Muscle of back (tissue), 13 donors: ENCODE measurements at places on chromosomes 12 and 14. TPM values are rescaled to one million over a fixed set of nuclear protein-coding genes. Genes with fewer than 3 reads are reported as not detected.

GRCh38 chr14:55241673-55242072 lies 29.5 kb upstream of the FBXO34 start:
- no peak for DNase-seq

GRCh38 chr14:55850825-55851241 lies 267.4 kb upstream of the PELI2 start:
- DNase-seq, result no peak

DNA sequence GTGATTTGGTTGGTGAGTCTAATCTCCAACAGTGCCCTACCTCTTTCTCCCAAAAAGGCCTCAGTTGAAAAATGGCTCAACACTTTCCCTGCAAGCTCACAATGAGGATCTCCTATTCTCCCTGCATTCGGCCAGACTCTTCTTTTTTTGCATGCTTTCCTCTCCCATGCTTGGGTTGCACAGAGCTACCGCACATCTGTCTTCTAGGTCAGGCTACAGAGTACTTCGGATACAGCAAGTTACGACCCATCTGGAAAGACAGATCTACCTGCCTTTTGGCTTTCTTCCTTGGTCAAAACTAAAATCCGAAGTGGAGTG lies 305 bp upstream of the SLC16A7 start:
- no peak for DNase-seq

DNA sequence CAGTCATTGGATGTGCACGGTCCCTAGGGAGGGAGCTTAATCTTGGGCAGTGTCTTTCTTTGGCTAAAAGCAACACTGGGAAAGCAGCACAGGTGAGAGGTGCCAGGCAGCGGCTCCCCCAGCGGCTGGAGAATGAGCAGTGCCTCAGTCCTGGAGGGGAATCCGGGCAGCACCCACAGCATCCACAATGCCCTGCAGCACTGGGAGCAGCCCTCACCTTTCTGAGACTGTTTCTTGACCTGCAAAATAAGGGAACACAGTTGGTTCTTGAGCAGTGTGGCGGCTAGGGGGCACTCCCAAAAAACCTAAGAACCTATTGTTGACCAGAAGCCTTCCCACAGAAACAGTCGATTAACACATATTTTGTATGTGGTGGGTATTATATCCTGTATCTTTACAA lies 75.8 kb downstream of the SINHCAF start:
- DNase-seq, result no peak

DNA sequence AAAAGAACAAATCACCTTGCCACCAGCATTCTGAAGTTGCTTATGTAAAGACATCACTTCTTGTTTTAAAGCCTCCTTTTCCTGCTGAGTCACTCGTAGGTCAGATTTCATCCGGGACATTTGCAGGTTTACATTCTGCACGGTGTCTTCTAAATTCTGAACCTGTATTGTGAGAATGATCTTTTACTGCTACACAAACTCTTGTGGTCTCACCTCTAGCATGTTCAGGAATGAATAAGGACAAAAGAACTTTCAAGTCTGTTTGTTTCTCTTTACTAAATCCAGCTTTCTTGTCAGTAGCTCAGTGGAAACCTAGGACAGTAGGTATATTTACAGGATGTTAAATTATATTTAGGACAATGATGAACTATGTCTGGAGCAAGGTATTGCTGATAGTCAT lies 73.5 kb upstream of the SAV1 start:
- no peak for DNase-seq

GRCh38 chr14:89957791-89958190 lies 2.1 kb downstream of the TDP1 start:
- DNase-seq, result no peak

- no peak for DNase-seq
Observed at GRCh38 chr12:112985642-112986290, 7.4 kb downstream of the OAS2 start.

The CNOT2 gene
- 89.6 TPM for polyA plus RNA-seq

The APOF gene
- not detected for polyA plus RNA-seq

The CFAP54 gene
- polyA plus RNA-seq, result 0.53 TPM

The PEX5 gene
- 33.5 TPM for polyA plus RNA-seq
